ENCODE measurements at places on chromosomes 3 and 15. TPM values are rescaled to one million over a fixed set of nuclear protein-coding genes. Genes with fewer than 3 reads are reported as not detected.

Gene CCR8
- total RNA-seq, result not detected

Gene THAP10
- total RNA-seq, result 8.0 TPM

Gene ARRDC4
- 19.9 TPM for total RNA-seq

- no peak for DNase-seq
Measured at GRCh38 chr3:161927131-161927530, 430.5 kb downstream of the OTOL1 start.

GRCh38 chr3:161371441-161372320, at the start of gene SPTSSB:
SPTSSB (minus strand) TSS chr3:161371517; CDS start chr3:161346323, 25,194 bp downstream.
- DNase-seq, result peak; percentile 83

- no peak for DNase-seq
Measured at GRCh38 chr15:38059665-38060064, 125.2 kb downstream of the TMCO5A start.

DNA sequence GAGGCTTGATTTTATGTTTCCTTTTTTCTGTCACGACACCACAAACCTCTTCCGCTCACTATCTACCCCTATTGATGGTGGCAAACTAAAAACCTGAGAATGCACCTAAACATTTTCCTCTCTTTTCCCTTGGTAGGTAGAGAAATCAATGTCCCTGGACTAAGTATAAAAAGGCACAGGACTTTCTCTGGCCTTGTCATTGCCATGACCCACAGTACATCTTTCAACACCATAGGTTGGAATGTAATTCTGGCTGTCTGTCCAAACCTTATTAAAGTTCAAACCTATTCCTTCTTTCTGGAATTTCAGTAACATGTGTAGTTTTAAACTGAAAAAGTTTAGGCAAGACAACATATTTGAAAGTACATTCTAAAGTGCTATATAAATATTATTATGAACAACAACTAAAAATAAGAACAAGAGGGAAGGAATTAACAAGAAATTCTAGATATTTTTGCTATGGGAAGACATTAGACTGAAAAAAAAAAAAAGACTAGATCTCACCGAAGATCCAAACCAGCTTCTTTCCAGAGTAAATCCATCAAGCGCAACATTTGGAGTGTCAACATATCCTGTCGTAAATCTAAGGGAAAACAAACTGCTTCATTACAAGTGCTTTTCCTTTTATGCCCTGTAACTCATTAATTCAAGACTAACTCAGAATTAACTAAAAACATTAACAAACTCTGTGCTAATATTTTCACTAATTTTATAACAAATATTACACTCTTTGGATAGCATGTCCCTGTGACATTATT, 73.1 kb downstream of the FAIM start:
- no peak for DNase-seq
